ENCODE measurements at places on chromosomes 11 and 22.

GRCh38 chr22:24285245-24285644, 14.6 kb downstream of the SPECC1L start:
- DNase-seq: no peak

DNA sequence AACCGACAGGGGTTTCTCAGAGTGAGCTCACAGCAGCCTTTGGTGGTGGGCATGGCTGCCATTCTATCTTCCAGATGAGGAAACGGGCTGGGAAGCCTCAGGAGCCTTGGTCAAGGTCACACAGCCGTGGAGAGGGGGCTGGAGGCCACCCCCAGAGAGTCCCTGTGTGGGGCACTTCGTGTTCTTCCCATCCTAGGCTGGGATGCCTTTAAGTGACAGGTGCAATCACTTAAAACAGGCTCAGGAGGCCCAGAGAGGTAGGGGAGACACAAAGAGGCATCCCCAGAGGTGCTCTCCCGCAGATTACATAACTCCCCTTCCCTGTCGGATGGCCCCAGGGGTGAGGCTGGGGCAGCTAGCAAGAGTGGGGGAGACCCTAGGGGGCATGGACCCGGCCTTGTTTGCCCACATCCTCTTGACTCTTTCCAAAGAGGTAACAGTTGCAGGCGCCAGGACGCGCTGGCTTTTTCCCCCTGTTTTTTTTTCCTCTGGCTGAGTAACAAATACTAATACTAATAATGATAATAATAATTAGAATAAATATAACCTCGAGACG, 17.5 kb upstream of the SHISAL1 start:
- no peak for DNase-seq

DNA sequence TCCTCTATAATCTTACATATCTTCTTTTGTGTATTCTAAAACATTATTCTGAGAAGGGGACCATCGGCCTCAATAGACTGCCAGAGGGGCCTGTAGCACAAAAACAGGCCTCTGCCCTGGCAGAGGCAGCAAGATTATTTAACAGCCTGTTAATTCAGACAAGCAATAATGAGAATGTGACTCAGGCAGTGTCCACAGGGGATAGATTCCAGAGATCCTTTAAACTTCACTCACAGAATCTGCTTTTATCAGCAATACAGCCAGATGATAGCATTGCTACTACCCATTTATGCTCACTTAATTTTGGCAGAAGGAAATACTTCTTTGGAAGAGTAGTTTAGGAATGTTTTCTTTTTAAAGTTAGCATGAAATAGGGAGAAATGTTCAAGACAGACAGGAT, 44.9 kb downstream of the AAMDC start:
- no peak for DNase-seq

DNA sequence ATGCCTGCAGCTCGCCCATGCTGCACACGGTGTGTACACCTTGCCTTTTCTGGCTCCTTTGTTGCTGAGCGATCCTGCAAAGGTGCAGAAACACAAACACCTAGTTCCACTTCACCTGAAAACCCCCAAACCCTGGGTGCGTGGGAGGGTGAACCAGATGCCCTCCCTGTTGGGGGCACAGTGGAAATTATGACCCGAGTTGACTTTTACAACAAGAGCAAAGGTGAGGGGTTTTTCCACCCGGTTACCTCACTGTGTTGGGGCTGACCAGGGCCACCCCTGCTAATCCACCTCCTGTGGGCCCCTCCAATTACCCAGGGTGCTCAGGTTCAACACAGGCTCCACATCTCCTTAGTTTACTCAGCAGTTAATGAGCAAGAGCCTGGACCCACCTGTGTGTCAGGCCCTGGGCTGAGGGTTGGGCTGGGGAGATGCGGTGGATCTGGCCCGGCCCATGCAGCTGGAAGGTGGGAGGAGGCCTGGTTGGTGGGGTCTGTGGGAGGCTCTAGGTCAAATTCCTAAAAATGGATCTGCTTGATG, 42.1 kb downstream of the LRRC32 start:
- peak; percentile 26 for DNase-seq

DNA sequence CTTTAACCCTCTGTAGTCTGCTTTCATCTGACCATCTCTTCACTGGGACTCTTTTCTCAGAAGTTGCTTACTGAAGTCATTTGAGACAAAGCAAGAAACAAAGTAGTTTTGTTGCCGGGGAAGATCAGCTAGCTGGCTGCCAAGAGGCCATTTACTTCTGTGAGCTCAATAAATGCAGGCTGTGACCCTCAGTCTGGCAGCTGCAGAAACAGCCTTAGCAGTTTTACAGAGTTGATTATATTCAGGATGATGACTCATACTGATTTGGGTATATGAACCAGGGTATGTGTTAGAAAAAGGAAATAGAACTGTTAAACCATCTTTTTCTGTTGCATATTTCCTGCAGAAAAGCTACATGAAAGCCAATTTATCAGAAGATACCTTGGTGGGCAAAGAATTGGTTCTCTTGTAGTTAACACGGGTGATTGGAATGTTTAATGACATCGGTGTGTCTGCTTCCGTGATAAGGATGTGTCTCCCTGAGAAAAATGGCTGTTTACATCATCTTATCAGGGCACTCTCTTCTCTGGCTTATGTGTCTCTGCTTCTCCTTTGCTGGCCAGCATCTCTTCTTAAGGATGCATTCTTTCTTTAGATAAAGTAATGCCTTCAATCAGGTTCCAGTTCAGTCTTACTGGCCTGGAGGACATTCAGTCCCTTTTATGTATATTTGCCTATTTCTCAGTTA, 18.5 kb downstream of the FIBIN start:
- no peak for DNase-seq

- no peak for DNase-seq
Observed at GRCh38 chr22:47050401-47051051, 288.1 kb downstream of the TBC1D22A start.

- DNase-seq: no peak
Observed at GRCh38 chr11:121494355-121495099, 41.8 kb upstream of the SORL1-AS1 start.

GRCh38 chr22:38222797-38223119, 21.0 kb downstream of the MAFF start:
- DNase-seq: no peak

GRCh38 chr11:2520736-2521035, 75.9 kb downstream of the KCNQ1 start:
- DNase-seq: no peak

- DNase-seq: no peak
Observed at GRCh38 chr11:6568191-6568918, 35.1 kb downstream of the RRP8 start.

- DNase-seq: no peak
Observed at GRCh38 chr22:30574997-30575671, 669 bp upstream of the GAL3ST1 start.

- no peak for DNase-seq
Observed at GRCh38 chr11:65585396-65586246, 9.8 kb downstream of the EHBP1L1 start.

DNA sequence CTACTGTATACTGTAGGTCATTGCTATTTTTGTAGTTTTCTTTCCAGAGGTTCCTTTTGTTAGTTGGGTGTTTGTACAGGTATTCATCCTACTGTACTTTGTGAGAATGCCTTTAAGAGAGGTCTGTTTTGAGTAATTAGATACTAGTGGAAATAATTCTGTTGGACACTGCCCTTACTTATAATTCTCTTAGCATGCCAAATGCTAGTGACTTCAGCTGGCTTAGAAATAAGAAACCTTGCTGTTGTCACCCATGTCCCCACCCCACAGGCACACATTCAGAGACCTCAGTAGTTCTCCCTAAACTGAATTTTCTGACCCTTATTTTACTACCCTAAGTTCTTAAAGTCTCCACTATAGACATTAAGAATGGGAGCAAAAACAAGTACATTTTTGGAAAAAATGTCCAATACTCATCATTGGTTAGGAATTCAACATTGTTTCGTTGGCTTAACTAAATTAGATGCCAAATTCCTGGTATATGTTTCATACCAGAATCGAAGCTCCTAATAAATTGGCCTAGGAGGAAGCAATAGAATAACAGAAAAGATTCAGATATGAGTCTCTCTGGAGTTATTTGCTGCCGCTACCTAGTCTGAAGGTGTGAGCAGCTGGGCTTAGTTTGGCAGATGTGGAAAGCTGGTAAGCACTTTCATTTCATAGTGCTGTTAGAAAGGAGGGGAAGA, 28.4 kb downstream of the ZNF143 start:
- no peak for DNase-seq

DNA sequence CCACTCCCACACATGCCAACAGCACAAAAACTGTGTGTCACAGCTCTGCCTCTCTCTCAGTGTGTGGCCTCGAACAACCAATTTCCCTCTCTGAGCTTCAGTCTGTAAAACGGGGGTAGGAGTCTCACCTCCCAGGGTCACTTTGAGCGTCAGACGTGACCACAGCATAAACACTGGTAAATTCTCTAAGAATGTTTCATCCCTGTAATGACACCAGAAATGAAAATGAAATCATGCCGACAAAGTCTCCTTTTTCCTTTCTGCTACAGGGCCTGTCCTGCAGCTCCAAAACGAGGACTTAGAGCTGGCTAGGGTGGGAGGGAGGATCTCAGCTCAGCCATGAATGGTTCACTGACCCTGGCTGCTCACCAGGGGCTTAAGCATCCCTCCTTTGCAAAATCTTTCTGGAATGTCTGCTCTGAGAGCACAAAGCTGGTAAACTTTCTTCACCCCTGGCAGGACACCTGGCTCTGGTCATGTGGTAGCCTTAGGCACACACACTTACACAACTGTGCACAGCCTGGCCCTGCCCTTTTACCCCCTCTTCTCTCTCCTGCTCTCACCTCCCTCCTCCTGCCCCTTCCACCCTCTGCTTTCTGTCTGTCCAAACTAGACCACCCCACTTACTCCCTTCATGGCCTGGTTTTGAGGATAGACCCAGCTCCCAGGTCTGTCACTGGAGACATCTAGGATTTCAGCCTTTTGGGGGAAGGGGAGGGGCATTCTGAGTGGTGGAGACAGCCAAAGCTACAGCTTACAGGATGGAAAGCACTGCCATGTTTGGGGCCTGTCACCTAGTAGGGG, 12.3 kb upstream of the TSKU start:
- DNase-seq: no peak

- no peak for DNase-seq
Observed at GRCh38 chr22:27591060-27591459, 210.5 kb downstream of the MN1 start.

GRCh38 chr11:78586452-78587046, 11.9 kb upstream of the NARS2 start:
- DNase-seq: no peak

DNA sequence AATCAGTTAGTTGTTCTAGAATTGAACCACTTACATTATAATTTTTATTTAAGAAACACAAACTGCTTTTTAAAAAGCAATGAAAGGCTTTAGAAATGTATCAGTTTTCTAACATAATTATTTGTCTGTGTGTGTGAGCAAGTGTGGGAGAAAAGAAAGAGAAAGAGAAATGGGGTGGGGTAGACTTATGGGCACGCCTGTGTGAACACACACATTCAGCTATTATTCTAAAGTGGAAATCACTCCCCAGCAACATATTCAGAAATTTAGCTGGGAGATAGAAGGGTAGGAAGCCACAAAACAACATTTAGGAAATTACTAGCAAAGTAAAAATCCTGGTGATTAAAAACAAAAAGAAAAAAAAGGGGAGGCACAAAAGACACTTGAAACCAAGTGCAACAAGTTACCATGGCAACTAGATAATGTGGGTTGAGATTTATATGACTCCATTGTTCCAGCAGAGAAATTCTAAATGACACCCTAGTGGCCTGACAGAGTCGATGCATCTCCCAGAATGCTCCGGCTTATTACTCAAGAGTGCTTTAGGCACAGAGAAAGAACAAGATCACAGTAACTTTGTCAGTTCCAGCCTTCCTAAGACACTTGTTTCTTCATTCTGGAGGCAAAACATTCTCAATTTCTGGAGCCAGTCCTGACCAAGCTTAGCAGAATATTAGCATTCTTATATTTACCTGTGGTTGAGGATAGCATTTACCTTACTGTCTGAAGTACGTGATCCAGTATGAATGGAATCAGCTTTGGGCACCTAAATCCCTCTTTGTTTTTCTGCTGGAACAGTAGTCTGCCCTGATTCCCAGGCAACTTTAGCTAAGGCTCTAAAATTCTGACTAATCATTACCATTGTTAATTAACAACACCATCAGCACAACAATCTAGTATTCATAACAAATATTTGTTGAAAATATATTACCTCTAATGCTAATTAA, 444.4 kb downstream of the DLG2 start:
- peak; percentile 32 for DNase-seq

- no peak for DNase-seq
Observed at GRCh38 chr11:126433989-126434949, 78.8 kb downstream of the ST3GAL4 start.

- no peak for DNase-seq
Observed at GRCh38 chr11:7692426-7692825, 13.9 kb downstream of the OVCH2 start.

GRCh38 chr11:64252003-64252872, 908 bp downstream of the PLCB3 start:
- no peak for DNase-seq

DNA sequence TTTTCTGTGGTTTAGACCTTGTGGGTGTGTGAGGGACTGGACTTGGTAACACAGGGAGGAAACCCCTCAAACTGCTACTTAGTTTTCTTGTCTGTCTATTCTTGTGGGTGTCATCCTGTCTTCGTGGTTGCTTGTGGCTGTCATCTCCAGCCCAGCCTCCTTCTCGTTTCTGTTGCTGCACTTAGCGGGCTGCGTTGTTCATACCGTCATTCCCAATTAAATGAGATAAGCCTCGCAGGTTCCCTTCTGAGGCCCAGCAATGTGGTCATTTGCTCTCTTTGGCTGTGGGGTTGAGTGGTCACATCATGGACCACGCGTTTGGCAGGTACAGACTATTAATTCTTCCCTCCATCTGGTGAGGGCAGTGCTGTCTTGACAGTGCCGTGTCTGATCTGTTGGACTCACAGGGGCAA, 18.8 kb downstream of the PANX1 start:
- no peak for DNase-seq

- no peak for DNase-seq
Observed at GRCh38 chr11:13137844-13138301, 128.8 kb downstream of the RASSF10 start.

DNA sequence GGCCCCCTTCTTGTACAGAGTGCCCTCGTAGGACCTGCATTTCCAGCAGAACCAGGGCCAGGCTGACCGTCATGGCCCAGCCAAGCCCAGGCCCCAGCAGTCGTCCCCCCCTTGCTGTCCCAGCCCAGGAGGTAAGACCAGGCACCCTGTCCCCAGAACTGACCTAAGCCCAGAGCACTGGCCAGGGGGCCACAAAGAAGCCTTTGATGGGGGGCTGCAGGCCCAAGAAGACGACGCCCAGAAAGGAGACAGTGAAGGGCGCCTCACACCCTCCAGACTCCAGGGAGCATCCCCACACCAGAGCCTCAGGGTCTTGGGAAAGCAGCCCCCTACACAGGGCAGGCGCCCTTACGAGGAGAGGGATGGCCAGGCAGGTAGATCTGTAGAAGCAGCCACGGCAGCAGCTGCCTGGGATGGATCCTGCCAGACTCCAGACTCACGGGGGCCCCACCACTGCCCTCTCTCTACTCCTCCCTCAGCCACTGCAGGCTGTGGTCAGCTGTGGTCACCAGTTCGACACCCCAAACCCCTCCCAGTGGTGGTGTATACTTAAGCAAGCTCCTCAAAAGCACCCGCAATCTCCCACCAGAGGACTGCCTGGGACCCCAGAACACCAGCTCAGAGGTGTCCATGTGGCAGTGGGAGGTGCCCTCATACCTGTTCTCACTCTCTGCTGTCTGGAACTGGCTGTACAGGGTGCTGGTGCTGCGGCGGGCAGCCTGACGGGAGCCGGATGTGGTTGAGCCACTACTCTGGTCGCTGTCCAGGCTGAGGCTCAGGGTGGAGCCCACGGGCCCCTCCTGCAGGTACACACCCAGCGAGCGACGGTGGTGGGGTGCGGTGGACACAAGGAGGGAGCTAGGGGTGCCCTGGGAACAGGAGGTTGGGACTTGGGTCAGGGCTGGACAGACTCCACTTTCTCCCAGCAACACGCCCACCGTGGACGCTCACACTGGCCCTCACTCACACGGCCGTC, 27.0 kb downstream of the SBF1 start:
- DNase-seq: no peak
